ENCODE measurements at places on chromosomes 12 and 14.

- no peak for DNase-seq
Observed at GRCh38 chr12:43957732-43958372, 122.0 kb downstream of the TMEM117 start.

- no peak for DNase-seq
Observed at GRCh38 chr12:88876857-88877256, 296.6 kb upstream of the KITLG start.

- no peak for DNase-seq
Observed at GRCh38 chr14:76975051-76975450, 53.5 kb downstream of the IRF2BPL start.

- no peak for DNase-seq
Observed at GRCh38 chr12:25962932-25963525, 4.5 kb downstream of the RASSF8 start.

DNA sequence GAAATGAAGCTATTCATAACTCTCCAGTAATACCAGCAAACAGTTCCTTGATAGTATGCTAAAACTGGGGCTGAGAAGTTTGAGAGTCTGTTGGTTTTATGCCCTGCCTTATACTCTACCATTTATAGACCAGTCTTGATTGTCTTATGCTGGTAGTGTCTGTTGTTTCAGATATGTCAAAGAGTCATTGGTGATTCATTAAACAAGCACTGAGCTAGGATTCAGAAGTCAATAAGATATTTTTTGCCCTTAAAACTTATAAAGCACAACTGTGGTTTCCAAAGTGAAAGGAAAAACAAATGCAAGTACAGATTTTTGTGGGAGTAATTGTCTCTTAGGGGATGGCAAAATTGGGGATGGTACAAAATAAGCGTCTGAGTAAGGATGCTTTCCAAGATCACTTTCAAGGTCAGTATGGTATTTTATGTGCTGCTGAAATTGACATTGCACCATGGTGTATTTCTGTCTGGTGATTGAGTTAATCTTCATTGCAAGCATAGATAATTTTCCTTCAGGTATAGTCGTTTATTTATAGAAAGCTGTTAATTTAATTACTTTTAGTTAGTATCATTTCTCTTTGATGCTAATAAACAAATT lies 289.5 kb upstream of the E2F7 start:
- no peak for DNase-seq

- no peak for DNase-seq
Observed at GRCh38 chr12:29709496-29710040, 74.2 kb downstream of the TMTC1 start.

DNA sequence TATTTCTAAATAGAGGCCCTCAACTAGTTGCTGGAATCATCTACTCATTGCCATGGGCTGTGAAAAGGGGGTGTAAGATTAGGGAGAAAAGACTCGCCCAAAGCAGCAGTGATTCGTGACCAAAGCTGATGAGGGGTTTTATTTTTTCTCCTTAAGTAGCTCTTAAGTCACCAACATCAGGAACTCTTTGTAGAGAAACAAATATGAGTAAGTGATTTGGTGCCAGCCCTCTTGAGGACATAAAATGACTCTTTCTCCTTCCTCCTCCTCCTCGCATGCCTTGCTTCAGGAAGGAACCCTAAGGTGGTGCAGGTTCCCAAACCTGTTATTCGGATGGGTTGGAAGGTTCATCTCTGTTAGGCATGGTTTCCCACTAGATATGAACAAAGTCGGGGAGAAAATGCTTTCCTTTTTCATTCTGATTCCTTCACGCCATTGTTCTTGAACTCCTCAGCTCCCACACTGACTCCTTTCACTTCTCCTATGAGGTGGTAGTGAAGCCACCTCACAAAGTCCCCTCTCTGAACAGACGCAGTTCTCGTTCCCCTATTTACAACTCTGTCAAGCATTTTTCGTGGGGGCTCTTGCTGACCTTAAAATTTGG lies 113.4 kb downstream of the ETV6 start:
- no peak for DNase-seq

GRCh38 chr12:27284751-27285150 lies 40.7 kb downstream of the STK38L start:
- DNase-seq = no peak

- DNase-seq = no peak
Observed at GRCh38 chr12:48861111-48861510, 4.6 kb downstream of the RND1 start.

DNA sequence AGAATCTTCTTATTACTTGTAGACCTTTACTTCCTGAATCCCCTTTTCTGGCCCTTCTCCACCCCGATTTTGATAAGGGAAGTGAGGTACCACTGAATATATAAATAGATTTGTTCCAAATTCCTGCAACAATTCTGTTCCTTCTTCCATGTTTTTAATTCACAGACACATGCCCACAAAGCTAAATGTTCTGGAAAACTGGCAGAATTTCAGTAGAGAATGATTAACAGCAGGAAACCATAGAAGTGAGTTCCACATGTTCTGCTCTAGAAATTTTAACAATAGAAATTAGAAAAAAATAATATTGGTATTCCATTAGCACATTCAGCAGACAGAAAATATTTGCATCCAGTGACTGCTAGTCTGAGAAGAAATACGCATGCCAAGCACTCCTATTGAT lies 139.6 kb downstream of the SLC2A13 start:
- no peak for DNase-seq

DNA sequence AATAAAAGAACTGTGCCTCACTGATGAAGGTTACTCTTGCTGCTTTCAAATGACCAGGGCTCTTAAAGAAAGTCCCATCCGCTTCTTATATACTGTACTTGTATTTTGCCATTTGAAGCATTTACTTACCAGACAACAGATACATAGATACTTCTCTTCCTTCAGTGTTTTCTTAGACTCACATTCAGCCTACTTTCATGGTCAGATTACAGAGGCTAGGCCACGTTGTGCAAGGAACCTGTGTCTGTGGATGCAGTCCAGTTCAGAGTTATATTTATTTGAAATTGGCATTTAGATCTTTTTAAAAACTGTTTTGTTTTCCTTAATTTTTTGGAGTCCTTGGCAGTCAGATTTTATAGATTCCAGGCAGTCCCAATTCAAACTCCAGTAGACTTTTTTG lies 6.2 kb downstream of the CHURC1 start:
- no peak for DNase-seq

- DNase-seq = no peak
Observed at GRCh38 chr14:91221270-91221669, 23.2 kb downstream of the GPR68 start.

- no peak for DNase-seq
Observed at GRCh38 chr14:74418031-74418430, 8.0 kb downstream of the SYNDIG1L start.

GRCh38 chr14:65025818-65026217 lies 39.1 kb downstream of the FNTB start:
- no peak for DNase-seq

DNA sequence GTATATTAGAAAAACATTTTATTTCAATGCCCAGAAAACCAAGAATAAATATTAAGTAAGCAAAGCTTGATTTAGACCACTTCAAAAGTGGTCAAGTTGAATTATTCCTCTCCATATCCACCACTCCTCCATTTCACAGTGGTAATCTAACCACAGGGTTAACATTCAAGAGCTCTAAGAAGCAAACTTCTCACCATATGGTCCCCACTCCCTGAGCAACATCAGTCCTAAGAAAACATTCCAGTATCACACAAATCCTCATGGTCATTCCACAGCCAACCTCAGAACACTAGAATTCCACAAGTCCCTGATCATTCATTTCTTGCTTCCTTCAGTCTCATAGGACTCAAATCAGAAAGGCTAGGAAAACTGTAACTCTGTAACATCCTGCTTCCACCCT lies 47.9 kb downstream of the ST8SIA1 start:
- DNase-seq = no peak

DNA sequence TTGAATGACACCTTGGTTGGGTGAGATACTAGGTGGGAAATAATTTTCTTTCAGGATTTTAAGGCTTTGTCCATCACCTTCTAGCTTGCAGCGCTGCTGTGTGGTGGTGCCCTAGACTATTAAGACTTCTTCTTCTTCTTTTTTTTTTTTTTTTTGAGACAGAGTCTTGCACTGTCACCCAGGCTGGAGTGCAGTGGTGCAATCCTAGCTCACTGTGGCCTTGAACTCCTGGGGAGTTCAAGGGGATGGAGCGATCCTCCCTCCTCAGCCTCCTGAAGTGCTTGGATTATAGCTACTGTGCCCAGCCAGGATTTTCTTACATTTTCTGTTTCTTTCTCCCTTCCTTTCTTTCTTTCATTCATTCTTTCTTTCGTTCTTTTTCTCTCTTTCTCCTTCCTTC lies 10.3 kb upstream of the MTA1 start:
- DNase-seq = no peak

GRCh38 chr12:64090047-64090446 lies 132.0 kb downstream of the KICS2 start:
- no peak for DNase-seq

GRCh38 chr14:53947094-53947445 lies 9.6 kb downstream of the BMP4 start:
- DNase-seq = no peak

DNA sequence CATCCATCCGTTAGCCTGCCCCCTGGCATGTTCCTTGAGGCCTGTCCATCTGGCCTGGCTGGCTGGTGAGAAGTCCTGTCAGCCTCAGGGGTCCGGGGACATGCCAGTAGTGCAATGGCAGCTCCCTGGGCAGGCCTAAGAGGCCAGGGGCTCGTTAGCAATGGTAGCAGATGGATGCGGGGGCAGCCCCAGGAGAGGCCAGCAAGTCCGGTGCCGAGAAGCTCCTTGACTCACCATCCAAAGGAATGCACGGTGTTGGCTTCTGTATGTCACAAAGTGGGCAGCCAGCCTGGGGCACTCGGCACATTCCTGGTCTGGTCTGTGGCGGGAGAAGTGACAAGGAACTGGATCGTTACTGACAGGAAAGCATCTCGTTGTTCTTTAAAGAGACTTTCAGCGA lies 319.9 kb downstream of the CACNA1C start:
- no peak for DNase-seq

DNA sequence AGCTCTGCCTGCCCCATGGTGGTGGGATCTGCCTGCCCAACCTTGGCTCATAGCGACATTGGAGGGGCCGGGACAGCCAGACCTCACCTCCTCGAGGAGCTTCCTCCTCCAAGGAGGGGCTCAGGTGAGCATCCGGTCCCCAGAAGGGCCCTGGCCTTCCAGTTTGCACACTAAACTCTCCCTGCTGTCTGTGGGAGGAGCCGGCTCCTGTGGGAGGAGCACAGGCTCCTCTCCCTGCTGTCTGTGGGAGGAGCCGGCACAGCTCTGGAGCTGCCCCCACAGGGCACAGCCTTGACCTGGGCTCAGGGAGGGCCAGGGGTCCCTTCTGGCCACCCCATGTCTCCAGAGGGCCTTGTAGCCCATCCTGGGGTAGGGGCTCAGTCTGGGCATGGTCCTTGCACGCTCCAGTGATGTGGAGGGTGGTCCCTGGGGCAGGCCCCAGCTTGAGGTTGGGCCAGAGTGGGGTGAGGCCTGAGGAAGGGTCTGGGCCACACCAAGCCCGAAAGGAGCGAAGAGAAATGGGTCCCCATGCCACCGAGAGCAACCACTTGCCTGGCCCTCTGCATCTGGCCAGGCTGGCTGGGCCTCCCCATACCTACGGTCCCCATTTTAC lies 147.5 kb upstream of the C14orf180 start:
- DNase-seq = no peak

DNA sequence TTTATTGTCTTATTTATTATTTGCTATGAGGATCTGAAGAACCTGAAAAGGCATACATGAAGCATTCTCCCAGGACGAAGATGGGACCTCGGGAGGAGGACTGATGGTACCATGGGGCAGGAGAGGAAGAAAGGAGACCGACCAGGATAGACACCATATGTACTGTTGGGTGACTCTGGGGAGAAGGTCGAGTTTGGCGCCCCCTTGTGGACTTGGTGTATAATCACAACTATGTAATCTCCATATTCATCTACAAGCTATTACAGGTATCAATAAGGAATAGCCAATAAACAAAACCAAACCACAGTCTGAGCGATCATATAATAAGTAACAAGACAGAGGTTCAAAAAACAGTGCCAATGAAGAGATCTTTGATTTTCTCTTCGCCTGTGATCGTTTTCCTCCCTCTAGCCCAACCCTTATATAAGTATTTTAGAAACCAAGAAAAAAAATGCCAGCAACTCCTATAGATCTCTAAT lies 139.1 kb downstream of the SPTSSA start:
- DNase-seq = no peak

DNA sequence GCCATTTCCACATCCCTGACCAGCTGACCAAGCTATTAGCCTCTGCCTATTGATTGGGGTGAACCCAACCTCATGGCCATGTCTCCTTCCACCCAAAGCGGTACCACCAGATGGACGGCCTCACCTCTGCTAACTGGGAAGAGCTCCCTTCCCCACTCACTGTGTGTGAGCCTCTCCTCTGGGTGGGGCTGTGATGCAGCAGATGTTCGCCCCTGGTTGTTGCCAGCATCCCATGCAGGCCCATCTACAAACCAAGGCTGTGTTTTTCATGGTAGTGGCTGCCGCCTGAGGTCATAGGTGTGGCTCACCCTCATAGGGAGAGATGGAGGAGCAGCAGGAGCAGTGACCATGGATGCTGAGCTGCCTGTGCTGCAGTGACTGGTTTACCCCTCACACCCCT lies 47.6 kb upstream of the RD3L start:
- no peak for DNase-seq

GRCh38 chr14:58731465-58732293 lies 93.9 kb downstream of the DACT1 start:
- no peak for DNase-seq

GRCh38 chr14:90522571-90523191 lies 125.9 kb downstream of the CALM1 start:
- DNase-seq = no peak

- no peak for DNase-seq
Observed at GRCh38 chr12:132143336-132144071, 615 bp downstream of the DDX51 start.

DNA sequence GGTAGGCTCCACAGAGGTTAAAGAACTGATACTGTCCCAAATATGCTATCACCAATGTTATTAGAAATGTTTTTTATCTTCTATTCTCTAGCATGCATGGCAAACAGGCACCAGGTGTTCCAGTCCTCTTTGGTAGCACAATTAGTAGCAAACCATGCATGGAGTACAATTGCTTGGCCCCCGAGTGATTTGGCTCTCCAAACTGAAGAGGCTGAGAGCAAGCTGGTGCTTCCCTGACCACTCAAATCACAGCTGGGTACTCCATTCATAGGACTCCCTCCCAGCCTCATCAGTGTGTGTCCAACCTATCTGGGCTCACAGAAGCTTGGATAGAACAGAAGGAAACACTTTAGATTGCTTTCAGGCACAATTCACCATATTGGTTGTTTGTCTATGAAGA lies 93.4 kb downstream of the DIO2 start:
- no peak for DNase-seq

DNA sequence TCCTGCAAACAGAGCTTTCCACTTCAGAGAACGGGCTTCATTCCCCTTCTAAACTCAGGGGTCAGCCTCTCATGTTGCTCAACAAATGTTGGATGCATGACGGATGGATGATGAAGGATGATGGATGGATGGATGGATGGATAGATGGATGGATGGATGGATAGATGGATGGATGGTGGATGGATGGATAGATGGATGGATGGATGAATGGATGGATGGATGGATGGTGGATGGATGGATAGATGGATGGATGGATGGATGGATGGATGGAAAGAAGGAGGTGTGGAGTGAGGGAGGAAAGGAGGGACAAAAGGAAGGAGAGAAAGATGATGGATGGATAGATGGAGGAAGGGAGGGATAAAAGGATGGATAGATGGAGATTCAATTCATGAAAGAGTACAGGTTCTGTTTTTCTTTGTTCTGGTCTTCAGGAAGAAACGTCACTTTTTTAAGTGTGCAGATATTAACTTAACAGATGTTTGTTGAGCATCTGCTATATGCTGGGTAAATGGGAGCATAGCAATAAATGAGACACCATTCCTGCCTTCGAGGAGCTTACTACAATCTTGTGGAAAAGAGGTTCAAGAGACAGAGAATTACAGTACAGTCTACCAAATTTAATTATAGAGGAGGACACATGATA lies 41.7 kb upstream of the PRIMA1 start:
- no peak for DNase-seq
